A549 treated with dexamethasone at 1 μM for 4 hours (cell line): ENCODE measurements at places on chromosomes 11 and 22. TPM values are rescaled to one million over a fixed set of nuclear protein-coding genes. Genes with fewer than 3 reads are reported as not detected.

KRTAP5-8 gene
- 0.07 TPM in 1 of 5 replicates, not detected in the others for total RNA-seq

BDNF gene
- 7.8 to 9.5 TPM (median 9.1 TPM) in 5 replicates for total RNA-seq

OR10G8 gene
- total RNA-seq, result not detected in 5 replicates

MS4A18 gene
- not detected in 5 replicates for total RNA-seq

LMO2 gene
- total RNA-seq, result 0.53 to 0.79 TPM (median 0.68 TPM) in 5 replicates

RAPSN gene
- total RNA-seq, result 0.15 to 0.32 TPM in 2 of 5 replicates, not detected in the others

OR5M8 gene
- not detected in 5 replicates for total RNA-seq
